AG09319 (cell line): ENCODE measurements at places on chromosomes 6 and 20.

DNA sequence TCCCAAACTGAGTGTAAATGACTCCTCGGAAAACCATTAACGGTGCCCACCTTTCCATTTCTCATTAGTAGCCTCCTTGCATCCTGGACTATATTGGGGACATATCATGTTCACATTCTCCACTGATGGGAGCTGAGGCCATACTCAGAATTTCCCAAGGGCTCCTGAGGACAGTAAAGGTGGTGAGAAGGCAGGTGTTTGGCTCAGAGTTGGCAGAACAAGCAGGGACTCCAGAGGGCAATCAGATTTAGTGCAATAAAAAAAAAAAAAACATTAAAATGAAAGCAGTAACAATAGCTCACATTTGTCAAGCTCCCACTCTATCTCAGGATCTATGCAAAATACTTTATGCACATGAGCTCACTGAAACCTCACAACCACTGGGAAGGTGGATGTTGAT lies 401.4 kb downstream of the MAFB start:
- no peak for DNase-seq

DNA sequence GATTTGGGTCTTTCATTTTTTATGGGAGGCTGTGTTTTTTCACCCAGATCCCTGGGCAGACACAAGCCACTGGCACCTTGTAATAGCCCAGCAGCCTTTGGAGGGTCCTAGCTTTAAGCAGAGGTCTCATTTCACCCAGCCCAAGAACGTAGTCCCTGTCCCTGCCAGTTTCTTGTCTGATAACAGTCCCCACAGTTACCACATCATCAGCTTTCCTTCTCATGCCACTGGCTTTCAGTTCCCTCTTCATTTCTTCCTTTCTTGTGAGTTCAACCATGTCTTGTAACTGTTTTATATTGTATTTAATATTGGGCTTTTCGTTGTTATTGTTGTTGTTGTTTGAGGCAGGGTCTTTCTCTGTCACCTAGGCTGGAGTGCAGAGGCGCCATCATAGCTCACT lies 10.6 kb downstream of the PNPLA1 start:
- DNase-seq: no peak

GRCh38 chr6:20292905-20293304 lies 80.6 kb upstream of the MBOAT1 start:
- DNase-seq: no peak

GRCh38 chr6:72386324-72386723 lies 235.5 kb upstream of the KCNQ5 start:
- no peak for DNase-seq

DNA sequence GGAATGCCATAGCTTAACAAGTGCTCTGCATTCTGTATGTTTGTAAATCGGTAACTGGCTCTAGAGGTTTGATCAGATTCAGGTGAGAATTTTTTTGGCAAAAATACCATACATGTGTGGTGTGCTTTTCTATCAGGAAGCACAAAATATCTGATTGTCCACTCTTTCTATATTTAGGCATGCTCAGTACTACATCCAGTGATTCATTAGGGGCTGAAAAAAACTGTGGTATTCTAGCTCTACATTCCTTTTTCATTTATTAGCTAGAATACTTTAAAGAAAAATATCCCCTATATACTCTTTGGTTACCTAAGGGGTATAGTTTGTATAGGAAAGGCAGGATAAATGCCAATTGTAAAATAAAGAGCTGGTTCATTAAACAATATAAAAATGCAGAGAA lies 10.6 kb upstream of the ELOVL2 start:
- no peak for DNase-seq

DNA sequence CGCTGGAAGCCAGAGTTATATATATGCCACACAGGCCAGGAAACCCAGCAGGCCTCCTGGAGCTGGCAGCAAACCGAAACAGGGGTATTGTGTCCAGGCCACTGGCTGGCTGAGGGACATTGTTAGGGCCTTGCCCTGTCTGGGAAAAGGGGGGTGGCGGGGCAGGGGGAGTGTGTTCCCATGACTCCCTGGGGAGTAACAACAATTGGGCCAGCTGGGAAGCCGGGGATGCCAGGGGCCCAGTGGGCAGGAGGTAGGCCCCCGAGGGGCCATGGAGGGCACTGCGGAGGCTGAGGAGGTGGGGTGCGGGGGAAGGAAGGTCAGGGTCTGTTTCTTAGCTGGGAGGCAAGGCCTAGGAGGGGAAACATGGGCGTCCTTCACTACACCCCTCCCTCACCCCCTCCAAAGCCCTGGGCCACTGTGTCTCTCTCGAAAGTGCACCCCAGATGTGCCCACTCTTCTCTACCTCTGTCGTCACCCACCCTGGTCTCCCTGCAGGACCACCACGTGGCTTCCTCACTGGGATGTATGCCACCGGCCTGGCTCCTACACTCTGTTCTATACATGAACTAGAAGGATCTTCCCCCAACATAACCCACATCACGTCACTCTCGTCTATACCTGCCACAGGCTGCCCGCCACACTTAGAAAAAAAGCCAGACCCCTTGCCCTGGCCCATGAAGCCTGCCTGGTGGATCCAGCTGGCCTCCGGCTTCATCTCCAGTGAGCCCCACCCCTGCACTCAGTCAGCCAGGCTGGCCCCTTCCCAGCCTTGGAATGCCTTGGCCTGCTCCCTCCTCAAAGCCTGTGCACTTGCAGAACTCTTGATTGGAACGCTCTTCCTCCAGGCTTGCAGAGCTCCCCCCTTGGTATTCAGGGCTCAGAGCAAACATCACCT lies 7.8 kb upstream of the E2F1 start:
- no peak for DNase-seq

- DNase-seq: no peak
Measured at GRCh38 chr6:4645713-4646360, 130.4 kb upstream of the CDYL start.
